LNCaP clone FGC (cell line): ENCODE measurements at places on chromosomes 7 and 10.

DNA sequence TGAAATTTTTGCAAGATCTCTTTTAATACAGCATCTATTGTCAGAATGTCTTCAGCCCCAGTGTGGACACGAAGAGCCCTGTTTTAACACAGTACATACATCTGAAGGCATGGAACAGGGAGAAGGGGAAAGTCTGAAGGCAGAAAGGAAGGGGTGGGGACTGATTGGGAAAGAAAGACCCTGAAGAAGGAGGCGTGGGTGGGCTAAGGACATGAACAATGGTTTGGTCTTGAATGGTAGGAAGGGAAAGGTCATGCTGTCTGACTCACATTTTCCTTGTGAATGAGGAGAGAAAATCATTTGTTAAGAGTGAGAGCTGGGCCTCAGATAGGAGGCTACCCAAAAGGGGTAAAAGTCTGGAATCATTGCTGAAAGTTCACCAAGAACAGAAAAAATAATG lies 297.1 kb downstream of the GALNT17 start:
- no peak for DNase-seq

DNA sequence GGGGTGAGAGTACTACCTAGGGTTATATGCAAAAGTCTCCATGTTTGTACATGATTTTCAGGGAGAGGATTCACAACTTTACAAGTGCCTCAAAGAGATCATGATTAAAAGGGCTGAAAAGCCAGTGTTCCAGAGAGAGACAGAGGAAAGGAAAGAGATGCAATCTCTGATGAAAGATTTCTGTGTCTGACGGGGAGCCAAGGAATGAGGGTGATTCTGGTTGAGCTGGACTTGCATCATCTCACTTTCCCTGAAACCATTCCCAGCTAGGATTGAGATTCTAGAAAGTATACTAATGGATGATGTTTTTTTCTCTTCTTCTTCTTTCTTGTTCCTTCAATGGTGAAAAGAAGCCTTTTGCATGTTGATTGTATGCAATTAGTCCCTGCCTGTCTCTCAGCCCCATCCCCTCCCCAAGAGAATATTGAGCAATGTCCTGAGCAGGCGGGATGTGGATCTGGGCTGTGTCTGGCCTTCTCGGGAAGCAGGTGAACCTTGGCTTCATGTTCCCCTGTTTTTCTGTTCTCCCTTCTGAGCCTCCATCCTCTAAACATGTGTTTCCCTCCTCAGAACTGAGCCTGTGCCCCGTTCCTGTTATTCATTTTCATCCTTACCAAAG lies 186.1 kb downstream of the ZNF365 start:
- no peak for DNase-seq

DNA sequence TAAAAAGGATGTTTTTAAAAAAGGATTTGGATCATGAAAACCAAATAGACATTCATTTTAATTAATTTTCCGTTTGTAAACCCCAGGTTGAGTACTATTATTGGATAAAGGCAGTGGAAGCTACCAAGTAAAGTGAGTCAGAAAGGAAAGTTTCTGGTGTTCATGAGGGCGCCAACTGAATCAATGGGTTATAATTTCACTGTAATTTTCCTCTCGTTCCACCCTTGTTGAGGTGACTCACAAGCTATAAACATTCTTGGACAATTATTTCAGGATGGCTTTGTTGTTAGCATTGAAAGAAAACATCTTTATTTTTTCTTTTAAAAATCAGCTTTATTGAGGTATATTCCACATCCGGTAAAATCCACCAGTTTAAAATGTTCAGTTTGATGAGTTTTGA lies 5.1 kb upstream of the FAM133B start:
- no peak for DNase-seq

GRCh38 chr7:87926581-87927461 lies 7.2 kb upstream of the ADAM22 start:
- DNase-seq, result no peak

GRCh38 chr7:39433550-39433949 lies 132.7 kb upstream of the YAE1 start:
- no peak for DNase-seq

GRCh38 chr7:74312418-74313028 lies 23.3 kb downstream of the CLIP2 start:
- DNase-seq, result no peak
